ENCODE measurements at places on chromosomes 5 and 9.
A peak's percentile ranks its signal among the peaks of the same experiment; 100 is the strongest.

- no peak for DNase-seq
Measured at GRCh38 chr5:87686018-87686417, 273.3 kb upstream of the CCNH start.

DNA sequence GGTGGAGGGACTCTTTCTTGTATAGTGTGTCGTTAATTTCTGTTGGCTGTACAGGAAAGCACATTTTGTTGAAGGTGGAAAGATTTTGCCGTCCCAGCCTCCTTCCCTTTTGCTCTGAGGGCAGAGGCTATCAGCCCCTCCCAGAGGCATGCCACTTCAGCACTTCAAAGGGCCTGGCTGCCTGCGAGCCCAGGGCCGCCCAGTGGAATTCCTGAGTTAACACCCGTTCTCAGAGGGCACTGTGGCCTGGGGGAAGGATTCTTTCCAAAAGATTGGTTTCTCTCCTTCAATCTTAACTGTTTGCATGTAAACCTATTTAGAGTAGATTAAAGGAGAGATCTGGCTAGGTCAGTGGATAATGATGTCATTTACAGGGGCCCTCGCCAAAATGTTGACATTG is 238.6 kb downstream of the FANCC start:
- no peak for DNase-seq

GRCh38 chr9:1460143-1460769 is 410.1 kb downstream of the DMRT2 start:
- DNase-seq, result no peak

GRCh38 chr5:179115307-179115706 is 55.1 kb downstream of the ZNF354C start:
- DNase-seq, result no peak

GRCh38 chr5:151155775-151156506 is 1.6 kb downstream of the ANXA6 start:
- no peak for DNase-seq

- DNase-seq, result no peak
Measured at GRCh38 chr9:18605766-18606180, 131.8 kb downstream of the ADAMTSL1 start.

DNA sequence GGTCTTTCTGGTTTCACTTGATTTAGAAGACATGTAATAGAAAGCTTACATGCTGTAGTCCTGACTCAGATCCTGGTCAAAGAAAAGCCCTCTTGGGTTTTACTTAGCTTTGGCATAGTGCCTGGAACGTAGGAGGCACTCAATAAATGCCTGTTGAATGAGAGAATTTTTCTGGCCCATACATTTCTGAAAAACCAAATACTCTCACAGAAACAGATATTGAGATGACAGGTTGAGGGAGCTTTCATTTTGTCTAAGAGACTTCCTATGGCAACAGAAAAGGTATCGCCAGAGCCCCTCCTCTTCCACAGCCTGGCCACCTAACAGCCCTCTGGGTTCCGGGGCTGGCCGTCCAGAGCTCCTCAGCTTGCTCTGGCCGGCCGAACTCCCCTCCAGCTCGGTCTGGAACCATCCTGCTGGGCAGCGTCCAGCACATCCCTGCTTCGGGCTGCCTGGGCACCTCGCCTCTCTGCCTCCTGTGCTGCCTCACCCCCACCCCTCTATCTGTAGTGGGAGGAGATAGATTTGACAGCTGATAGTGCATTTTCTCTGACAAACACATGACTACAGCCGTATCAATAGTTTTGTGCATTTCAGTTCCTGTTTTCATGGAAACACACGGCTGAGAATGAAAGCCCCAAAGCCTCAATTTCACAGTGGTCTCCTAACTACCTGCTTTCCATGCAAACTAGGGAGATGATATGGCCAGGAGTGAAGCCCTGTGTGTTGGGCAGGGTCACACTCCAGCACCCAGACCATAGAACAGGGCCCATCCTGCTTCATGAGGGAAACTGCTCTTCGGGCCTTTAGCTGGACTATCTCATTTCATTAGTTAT is 1.1 kb downstream of the IL4 start:
- peak; percentile 91 for DNase-seq

GRCh38 chr5:94217745-94218144 is 400.7 kb downstream of the KIAA0825 start:
- no peak for DNase-seq

DNA sequence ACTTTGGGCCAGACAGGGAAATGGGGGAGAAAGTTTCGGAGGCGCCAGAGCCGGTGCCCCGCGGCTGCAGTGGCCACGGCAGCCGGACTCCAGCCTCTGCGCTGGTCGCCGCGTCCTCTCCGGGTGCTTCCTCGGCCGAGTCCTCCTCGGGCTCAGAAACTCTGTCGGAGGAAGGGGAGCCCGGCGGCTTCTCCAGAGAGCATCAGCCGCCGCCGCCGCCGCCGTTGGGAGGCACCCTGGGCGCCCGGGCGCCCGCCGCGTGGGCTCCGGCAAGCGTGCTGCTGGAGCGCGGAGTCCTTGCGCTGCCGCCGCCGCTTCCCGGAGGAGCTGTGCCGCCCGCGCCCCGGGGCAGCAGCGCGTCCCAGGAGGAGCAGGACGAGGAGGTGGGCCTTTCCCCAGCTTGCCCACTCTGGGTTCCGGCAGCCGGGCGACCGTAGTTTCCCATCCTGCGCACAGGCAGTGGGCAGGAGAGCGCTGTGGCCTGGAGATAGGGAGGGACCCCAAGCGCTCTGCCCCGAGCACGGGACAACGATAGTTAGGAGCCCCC is 516 bp downstream of the MAST4 start:
- DNase-seq, result no peak

GRCh38 chr5:146965761-146966659 is 87.5 kb upstream of the PPP2R2B start:
- peak; percentile 33 for DNase-seq

- no peak for DNase-seq
Measured at GRCh38 chr5:97525780-97526179, 342.7 kb upstream of the RIOK2 start.

- no peak for DNase-seq
Measured at GRCh38 chr9:27800692-27801370, 227.6 kb upstream of the C9orf72 start.

GRCh38 chr9:76904661-76905457 is 1.1 kb downstream of the PRUNE2 start:
- DNase-seq, result no peak

- DNase-seq, result no peak
Measured at GRCh38 chr9:99222416-99223270, 561 bp downstream of the SEC61B start.

- DNase-seq, result peak; percentile 67
Measured at GRCh38 chr5:91384671-91385430, 1.7 kb upstream of the ARRDC3 start.

DNA sequence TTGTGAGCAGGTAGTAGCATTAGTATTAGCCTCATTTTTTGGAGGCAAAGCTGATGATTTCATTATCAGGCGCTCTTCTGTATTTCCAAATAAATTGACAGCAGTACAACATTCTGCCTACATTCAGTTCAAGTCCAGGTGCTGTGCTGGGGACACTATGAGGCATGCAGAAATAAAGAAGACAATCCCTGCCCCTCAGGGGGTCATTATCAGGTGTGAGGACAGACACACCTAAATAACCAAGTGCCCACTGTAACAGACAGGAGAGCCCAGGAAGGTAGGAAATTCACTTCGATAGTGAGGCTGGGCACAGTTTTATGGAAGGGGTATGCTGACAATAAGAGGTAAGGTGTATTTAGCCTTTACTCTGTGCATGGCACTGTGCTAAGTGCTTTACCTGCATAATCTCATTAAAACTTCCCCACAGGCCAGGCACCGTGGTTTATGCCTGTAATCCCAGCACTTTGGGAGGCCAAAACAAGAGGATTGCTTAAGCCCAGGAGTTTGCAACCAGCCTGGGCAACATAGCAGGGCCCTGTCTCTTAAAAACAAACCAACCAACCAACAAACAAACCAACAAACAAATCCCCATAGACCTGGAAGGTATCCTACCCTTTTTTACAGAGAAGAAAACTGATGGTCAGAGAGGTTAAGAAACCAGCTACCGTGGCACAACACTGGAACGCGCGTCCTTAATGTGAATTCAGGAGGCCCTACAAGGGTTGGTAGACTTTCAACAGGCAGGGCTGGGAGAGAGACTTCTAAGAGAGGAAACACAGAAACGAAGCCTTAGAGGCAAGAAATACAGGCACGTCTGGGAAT is 17.5 kb upstream of the GPX3 start:
- no peak for DNase-seq

DNA sequence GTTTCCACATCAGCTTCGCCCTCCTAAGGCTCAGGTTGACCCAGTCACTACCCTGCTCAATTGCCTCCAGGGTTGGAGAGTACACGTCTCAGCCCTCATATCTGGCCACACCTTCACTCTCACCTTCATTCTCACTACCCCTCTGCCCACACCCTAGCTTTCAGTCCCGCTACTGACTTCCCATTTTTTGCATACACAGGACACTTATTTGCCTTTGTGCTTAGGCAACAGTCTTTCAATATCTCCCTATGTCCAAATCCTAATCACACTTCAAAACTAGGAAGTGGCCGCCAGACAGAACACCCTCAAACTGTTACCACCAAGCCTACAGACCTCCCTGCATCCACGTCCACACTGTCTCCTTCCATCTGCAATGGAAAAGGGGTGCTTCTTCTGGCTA is 10.9 kb downstream of the MCTP1 start:
- DNase-seq, result no peak

DNA sequence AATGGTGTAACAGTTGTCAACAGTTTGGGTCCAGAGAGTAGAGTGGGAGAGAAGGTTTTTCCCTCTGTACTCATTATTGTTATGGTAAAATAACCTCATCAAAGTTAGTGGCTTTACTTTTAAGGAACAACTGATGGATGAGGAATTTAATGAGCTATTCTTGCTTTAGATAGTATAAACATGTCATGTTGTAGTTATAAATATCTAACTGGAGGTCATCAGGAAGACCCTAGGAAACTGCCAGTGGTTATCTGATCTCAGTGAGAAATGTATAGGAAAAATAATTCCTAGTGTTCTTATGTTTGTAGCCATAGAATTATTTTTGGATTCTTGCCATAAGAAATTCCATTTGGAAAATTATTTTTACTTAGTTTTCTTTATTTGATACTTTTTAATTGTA is 4.1 kb downstream of the ERCC6L2 start:
- no peak for DNase-seq

DNA sequence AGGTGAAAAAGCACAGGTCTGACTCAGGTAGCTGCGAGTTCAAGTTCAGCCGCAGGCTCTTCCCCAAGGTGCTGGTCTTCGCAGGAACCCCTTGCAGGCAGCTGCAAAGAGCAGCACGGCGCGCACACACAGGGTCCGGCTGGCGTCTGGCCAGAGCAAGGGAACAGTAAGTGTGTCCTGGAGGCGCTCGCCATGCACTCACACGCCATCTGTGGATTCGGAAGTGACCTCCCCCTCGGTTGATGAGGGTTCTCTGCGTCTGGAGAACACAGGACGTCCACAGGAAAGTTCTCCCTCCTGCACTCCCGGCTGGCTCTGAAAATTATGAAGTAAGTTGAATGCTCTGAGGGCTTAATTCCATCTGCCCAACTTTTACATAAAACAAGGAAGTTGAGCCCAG is 14.0 kb upstream of the EGFL7 start:
- DNase-seq, result no peak

- DNase-seq, result peak; percentile 67
Measured at GRCh38 chr5:134245101-134245604, 19.3 kb upstream of the PPP2CA start.

DNA sequence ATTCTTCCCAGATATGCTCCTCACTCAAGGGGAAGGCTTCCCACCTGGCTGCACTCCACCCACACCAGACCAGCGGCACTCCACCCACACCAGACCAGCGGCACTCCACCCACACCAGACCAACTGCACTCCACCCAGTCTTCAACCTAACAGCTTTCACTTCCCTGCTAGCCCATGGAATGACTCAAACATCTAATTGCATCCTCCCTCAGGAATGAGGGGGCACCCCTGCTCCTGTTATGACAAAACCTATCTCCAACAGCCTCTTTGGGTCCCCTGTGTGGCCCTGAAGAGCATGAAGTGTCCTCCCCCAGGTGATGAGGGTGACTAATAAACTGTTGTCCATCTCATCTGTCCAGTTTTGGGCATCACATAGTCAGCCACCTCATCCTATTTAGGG is 556.6 kb upstream of the TUSC1 start:
- no peak for DNase-seq

DNA sequence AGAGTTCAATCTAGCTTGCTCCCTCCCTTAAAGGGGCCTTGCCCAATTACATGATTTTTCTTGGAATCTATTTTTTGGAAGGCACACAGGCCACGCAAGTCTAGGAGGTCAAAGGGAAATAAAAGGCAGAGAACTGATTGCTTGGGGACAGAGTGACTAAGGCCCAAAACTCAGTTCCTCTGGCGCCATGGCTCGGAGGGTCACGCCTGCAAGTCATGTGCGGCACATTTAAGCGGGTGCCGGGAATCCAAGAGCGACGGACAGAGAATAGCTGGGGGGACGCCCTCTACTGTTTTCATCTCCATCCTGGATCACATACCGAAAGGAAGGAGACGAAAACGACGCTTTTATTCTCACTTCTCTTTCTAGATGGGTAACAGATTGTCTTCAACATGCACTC is 78.6 kb downstream of the FREM1 start:
- no peak for DNase-seq

GRCh38 chr9:70105147-70105546 is 61.5 kb downstream of the MAMDC2 start:
- no peak for DNase-seq

DNA sequence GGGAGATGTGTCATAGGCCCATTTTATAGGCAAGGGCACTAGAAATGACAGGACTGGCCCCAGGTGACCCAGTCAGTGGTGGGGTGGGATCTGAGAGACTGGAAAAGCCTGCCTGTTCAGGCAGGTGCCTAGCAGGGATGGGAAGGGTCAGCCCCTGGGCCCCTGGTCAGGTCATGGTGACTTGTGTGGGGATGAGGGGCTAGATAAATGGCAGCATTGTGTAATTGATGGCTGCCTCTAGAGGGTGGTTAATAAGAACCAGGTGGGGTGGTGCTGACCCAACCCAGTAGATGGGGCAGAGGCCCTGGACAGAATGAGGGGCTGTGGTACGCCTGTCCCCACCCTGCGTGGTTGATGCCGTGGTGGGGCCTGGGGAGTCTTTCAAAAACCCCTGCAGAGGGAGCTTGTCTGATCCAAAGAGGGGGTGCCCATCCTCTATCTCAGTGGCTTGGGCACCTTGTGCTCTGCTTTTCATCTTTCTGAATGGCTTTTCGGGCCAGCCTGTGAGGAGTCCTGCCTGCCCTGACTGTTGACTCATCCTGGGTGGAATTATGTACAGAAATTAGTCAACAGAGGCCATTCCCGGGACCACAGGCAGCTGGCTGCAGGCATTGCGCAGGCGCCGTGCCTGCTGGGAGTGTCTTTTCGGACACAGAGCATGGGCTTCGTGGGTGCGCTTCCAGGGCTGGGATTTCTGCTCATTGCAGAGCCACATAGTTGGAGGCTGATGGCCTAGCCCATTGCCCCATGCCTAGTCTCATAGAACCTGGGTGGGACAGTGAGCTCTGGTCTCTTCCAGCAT is 93.6 kb upstream of the PITX1 start:
- peak; percentile 82 for DNase-seq

- DNase-seq, result no peak
Measured at GRCh38 chr5:172322028-172322965, 38.7 kb upstream of the UBTD2 start.

GRCh38 chr9:385818-386398 is 171.2 kb downstream of the DOCK8 start:
- DNase-seq, result peak; percentile 6

All from AG04450 (cell line).